ENCODE measurements at places on chromosomes 13 and 19.
A peak's percentile ranks its signal among the peaks of the same experiment; 100 is the strongest.

DNA sequence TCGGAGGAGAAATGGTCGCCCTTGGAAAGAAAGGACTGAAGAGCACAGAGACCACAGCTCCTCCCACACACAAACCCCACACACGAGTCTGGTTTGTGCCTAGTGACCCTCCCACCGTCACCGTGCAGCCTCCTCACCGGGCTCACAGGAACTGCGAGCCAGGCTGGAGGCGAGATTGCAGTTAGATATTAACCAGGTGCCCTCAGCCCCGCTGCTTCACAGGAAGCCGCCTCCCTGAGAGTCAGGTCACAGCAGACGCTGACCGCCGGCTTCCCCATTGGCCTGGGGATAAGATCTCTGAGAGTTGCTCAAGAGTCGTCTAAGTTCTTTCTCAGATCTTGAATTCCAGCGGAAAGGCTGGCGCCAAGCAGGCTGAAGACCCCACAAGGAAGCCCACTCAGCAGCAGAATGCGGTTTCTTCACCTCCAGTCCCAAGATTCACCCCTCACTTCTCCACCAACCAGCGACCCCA, 870 bp downstream of the ZNF44 start:
- no peak for DNase-seq

DNA sequence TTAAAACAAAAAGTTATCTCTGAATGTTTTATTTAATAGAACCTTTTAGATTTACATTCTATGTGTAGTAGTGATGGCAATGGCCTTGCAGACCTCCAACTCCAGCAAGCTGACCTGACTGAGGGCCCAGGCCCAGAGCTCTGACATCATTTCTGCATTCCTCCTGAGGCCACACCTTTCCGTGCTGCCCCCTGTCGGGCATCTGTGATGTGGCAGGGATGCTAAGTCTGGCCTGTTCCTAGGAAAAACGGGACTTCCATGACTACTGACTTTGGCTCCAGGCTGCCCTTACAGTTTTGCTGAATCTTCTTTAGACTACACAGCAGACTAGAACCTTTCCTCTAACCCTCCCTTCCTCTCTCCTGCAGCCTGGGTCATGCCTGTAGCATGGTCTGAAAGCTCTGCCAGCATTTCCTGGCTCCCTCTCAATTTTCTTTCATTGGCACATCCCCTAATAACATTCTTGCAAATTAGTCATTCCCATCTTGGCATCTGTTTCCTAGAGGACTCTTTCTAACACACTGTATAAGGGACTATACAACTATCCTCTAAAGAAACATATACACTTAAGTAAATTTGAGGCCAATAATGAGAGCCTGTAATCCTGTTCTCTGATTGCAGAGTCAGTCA, 249.1 kb downstream of the GPC5 start:
- no peak for DNase-seq

DNA sequence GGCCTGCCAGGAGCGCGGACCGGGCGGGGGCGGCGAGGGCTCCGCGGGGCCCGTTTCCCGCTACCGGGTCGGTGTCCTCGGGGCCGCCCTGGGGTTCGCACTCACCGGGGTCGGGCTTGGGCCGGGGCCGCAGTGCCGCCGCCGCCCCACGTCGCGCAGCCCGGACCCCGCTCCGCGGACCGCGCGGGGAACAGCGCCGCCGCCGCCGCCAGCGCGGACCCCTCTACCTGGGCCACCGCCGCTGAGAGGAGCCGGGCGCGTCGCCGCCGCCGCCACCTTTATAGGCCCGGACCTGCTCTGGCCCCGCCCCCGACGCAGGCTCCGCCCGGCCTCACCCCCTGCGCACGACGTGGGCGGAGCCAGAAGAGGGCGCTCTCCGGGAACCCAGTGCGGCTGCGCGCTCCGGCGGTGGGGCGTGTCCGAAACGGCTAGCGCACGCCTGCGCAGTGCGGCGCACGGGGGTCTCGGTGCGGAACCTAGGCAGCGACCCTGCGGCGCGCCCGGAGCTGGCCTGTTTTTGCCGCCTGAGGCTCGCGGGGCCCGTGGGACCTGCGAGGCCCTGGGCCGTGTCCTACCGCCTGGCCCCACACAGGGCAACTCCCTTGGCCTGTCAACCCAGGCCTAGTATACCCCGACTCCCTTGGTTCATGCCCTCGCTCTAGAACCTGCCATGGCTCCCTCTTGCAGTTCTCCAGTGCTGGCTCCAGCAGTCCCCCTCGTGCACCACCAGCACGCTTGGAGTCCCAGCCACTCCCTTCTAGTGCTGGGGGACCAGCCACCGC, at the start of gene MKNK2:
Gene MKNK2 (minus strand): TSS at position 254 of the 782 bp plus-strand sequence. CDS start 393 bp downstream, outside the sequence.
- peak; percentile 47 for DNase-seq

DNA sequence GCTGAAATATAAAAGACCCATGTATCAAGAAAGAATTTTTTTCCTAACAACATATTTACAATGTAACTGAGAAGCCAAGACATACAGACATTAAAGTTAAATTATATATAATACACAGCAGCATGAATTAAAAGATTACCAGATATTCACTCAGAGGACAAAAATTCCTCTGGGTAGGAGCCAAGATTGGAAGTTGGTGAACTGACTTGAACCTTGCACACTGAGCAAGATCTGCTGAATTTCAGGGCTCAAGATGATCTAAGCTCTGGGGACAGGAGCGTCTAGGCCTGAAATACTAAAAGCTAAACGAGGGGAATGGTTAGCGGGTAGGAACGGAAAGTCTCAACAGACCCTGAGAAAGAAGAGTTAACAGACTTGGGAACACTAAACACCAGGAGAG, 8.5 kb downstream of the FOXO1 start:
- DNase-seq, result no peak

- DNase-seq, result no peak
These were observed 3.9 kb downstream of the ANKRD24 start for GRCh38 chr19:4186087-4186993.

GRCh38 chr13:71033026-71033425, 834.0 kb downstream of the DACH1 start:
- DNase-seq, result no peak

DNA sequence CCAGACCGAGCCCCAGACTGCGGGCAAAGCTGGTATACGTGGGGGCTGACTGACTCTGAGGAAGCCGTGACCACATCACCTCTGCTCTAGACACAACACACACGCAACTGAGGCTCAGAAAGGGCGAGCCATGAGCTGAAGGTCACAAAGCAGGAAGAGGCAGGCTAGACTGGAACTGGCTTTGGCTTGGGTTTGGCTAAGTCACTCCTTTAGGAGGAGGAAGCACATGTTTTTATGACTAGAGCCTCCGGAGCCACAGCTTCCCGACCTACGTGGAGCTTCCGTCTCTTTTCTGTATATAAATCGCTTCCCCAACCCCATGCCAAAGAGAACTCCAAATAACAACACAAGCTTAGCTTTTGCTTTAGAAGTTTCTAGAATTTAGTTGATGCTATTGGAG, 48.0 kb downstream of the RFX2 start:
- DNase-seq, result no peak

DNA sequence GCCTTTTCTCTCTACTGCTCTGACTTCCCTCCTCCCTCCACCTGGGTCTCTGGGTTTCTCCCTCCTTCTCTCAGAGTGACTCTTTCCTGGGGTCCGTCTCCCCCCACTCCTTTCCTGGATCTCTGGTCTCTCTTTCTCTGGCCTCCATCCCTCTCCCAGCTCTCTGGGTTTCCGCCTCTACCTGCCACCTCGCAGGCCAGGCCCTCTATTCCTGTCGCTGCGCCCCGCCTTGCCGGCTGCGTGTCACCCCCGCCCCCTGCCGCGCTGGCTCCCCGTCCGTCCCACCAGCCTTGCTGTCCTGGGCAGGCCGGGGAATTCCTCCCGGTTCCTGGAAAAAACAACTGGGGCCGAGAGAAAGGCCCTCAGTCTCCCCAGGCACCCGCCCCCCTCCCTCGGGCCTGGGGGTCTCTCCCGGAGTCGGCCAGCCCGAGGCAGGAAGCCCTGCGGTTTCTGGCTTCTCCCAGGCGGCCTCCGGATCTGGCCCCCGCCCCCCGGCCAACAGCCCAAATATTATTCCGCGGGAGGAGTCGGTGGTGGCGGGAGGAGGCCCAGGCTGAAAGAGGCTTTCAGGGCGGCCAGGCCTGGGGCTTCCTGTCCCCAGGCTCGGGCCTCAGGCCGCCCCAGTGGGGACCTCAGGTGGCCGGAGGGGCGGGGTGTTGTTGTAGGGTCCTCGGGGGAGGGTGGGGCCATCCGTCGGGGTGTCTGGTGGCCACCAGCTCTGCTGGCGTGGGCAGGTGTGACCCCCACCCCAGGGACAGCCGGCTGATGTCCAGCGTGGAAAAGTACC, 9.3 kb downstream of the IRF2BP1 start:
- DNase-seq, result no peak

DNA sequence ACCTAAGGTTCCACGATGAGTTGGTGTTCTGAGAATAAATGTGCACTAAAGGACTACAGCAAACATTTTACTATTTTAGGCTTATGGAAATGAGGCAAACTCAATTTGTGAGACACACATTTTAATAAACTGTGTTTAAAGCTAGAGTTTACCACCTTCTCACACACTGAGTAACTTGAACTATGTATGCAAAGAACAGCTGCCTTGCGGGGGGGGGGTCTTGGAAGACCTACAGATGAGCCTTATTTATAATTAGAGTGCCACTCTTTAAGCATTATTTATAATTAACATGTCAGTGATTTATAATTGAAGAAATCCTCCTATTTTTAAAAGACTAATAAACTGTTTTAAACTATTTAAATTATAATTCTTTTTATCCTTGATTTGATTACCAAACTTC, 300.4 kb downstream of the DLEU7 start:
- no peak for DNase-seq

GRCh38 chr19:29120466-29120865, 92.5 kb downstream of the UQCRFS1 start:
- DNase-seq, result no peak

DNA sequence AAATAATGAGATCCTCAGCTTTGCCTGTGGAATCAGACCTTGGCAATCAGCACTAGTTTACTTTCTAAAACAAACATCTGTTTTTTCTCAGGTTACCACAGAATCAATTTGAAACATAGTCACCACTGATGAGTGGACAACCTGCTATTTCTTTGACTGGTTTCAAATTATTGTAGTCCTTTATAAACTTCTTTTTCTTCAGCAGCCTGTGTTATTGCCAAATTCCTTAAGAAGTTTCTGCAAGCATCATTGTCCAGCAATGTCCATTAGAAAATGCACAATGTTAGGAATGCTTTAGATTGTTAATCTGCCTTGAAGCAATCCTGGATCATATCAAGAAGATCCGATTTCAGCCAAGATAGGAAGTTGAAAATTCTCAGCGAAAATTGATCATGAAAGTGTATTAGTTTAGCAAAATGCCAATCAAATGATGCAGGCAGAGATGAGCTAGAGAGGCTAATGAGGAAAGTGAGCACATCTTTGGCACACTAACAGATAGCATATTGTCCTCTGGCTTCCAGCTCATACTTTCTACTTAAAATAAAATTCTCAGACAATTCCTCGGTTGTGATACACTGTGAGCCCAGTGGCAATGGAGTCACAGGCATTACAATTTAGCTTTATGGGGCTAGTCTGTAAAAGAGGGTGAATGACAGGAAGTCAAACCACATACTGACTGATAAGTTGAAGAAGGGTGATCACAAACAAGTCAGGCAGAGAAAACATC, 270.6 kb downstream of the SLITRK6 start:
- no peak for DNase-seq

GRCh38 chr13:90839061-90839460, 508.4 kb upstream of the MIR17HG start:
- DNase-seq, result no peak

DNA sequence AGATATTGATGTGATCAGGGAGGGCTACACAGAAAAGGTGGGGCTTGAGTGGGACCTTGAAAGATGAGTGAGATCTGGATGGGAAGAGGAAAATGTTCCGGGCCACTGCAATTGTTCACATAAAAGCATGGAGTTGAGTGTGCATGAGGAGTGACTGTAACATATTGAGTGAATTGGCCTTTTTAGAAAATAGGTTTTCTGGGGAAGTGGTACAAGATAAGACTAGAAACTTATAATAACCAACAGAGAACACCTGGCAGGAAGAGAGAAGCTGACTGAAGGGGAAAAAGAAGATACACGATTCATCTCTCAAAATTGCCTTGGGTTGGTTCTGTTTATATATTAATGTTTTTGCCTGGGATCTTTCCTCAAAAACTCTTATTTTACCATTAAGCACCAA, 32.2 kb downstream of the SLC10A2 start:
- DNase-seq, result no peak

- DNase-seq, result no peak
These were observed 66.9 kb upstream of the DIAPH3 start for GRCh38 chr13:60230593-60230992.

DNA sequence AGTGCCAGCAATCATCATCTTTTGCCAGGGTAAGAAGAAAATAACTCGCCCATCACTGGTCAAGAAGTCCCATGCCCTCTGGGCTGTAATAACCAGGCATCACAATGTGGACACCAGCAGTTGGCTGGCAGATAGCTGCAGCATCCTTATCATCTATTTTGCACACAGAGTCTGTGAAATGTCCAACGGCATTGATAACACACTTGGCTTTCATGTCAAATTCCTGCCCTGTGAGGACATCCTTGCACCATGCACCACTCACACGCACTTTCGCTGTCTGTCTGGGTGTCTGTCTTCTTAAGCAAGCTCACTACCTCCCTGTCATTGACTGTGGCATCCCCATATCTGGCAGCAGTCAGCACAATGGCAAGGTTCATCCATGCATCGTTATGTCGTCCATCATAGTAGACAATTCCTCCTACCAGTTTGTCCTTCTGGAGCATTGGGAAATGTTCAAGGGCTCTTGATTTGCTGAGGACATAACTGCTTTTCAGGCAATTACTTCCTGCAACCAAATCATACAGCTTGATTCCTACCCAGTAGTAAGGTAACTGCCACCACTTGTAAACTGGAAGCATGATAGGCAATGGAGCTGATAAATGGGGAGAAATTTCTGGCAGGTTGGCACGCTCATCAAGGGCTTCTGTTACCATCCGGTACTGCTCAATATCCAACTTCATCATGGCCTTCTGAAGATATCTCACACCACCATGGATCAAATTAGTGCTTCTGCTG, 6.8 kb upstream of the ZSCAN5A start:
- DNase-seq, result no peak

DNA sequence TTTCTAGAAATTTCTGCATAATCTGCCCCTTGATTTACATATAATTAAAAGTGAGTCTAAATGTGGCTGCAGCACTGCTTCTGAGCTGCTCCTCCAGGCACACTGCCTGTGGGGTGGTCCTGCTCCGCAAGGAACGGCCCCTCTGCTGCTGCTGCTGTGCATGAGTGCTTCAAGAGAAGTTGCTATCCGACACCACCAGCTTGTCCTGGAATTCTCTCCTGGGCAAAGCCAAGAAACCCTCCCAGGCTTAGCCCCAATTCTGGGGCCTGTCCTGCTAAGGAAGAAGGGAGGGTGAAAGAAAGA, 7.5 kb upstream of the PDCD5 start:
- DNase-seq, result no peak

- no peak for DNase-seq
These were observed 8.4 kb downstream of the ASF1B start for GRCh38 chr19:14127929-14128509.

Data from NCI-H1417 treated with DMSO at 0.1 percent for 48 hours (cell line).